ENCODE measurements at places on chromosomes 4 and X. TPM values are rescaled to one million over a fixed set of nuclear protein-coding genes. Genes with fewer than 3 reads are reported as not detected.

The VCX3A gene
- total RNA-seq, result not detected

The FRMPD4 gene
- not detected for total RNA-seq

GRCh38 chrX:142978130-142978684, 47.5 kb upstream of the SPANXN4 start:
- no peak for DNase-seq

- DNase-seq, result no peak
Observed at GRCh38 chrX:24204331-24204730, 54.8 kb downstream of the ZFX start.

The COL4A5 gene
- total RNA-seq, result not detected

Measured in CD8-positive, alpha-beta T cell (primary cell).